ENCODE measurements at places on chromosomes 11 and 22.

- DNase-seq, result no peak
These were observed 17.4 kb downstream of the CTSC start for GRCh38 chr11:88320149-88320559.

DNA sequence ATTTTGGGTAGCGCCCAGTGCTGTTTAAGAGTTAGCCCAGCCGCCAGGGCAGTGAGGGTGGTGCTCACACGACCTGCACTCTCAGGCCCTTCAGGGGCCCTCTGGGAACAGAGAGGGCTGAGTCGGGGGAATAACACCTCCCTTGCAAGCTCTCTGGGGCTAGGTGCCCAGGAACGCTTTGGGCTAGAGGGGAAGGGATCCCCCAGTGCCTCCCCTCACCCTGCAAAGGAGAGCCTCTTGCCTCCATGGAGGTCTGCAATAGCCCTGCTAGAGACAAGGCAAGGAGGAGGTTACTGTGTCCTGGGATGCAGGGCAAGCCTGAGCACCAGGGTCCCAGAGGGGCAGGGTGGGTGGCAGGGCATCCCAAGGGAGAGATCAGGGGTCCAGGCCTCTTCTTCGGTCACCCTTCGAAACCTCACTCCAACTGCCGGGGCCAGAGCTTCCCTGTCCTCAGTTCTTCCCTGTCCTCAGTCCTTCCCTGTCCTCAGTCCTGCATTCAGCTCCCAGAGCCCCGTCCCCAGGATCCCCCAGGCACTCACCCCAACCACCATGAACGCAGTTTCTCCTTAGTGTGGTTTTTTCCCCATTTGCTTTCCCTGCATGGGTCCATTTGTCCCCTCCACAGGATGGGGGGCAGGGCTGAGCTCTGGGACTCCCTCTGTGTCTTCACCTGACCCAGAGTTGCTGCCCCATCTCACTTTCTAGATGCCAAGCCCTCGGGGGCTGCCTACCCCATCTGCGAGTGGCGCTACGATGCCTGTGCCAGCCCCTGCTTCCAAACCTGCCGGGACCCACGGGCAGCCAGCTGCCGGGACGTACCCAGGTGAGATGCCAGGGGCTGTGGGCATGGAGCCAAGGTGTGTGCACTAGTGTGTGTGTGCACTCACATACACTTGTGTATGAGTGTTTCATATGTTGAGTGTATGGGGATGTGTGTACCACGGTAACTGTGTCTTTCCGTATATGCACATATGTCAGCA, 60.8 kb downstream of the OTOG start:
- DNase-seq, result no peak

- no peak for DNase-seq
These were observed 67.9 kb upstream of the BLID start for GRCh38 chr11:122183933-122184332.

- DNase-seq, result no peak
These were observed 30.2 kb upstream of the APOA1 start for GRCh38 chr11:116867619-116868018.

DNA sequence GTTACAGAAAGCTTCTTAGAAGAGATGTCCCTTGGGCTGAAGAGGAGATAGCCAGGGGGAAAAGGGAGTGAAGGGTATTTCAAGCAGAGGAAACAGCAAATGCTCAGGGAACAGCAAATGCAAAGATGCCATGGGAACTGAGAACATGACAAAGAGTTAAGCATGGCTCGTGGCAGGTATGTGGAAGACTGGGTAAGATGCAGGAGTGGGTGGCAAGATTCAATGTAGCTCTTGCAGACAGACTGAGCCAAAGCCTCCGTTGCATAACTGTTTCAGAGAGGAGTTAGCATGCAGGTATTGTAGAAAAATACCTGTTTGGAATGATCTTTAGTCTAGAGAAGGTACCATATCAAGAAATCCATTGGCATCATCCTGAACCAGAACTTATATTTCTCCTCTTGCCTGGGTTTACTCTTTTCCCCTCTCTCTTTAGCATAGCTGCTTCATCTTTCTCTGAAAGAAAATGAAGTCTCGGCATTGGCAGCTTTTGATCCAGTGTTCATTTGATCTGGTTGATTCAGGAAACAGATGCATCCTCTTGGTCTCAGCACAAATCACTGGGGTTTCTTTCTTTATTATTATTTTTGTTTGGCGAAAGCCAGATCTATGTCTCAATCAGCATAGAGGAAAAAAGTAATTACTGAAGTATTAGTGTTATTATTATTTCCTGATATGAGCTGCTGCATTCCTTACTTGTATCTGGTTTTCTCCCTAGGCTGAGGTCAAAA, 41.7 kb upstream of the NUP160 start:
- no peak for DNase-seq

Data from activated gamma-delta T cell treated with Interleukin-2 at 50 U/mL for 16 hours (primary cell).